CD4-positive, alpha-beta T cell treated with Interleukin-4 for 1 hour (primary cell): ENCODE measurements at places on chromosomes 3 and 15.

DNA sequence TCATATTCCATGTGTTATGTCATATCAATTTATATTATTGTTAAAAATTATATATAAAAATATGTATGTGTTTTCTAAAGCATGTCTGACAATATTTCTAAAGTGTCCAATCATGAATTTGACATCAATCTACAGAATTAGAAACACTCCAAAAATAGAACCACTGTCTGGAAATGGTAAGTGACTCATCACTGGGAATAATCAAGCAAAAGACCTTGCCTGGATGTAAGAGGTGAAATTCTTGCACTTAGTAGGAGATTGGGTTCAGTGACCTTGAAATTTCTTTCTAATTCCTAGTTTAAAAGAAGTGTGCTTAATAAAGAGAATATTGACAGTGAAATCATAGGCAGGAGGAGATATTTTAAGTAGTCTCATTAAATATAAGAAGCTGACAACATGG, 188.8 kb downstream of the ZNF385D start:
- DNase-seq, result no peak

GRCh38 chr15:74193299-74193718, 9.3 kb downstream of the STRA6 start:
- DNase-seq, result no peak

DNA sequence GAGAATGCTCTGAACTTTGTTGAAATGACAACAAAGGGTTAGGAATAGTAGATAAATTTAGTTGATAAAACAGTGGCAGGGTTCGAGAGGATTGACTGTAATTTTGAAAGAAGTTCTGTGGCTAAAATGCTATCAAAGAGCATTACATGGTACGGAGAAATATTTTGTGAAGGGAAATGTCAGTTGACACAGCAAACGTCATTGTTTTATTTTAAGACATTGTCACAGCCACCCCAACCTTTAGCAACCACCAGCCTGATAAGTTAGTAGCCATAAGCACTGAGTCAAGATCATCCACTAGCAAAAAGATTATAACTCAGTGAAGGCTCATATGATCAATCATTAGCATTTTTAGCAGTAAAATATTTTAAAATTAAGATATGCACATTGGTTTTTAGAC, 8.7 kb upstream of the ST3GAL6 start:
- DNase-seq, result no peak

- DNase-seq, result peak; percentile 27
Observed at GRCh38 chr3:136819731-136820679, 1.1 kb downstream of the SLC35G2 start.

- no peak for DNase-seq
Observed at GRCh38 chr3:186823386-186823785, 17.1 kb upstream of the RFC4 start.

DNA sequence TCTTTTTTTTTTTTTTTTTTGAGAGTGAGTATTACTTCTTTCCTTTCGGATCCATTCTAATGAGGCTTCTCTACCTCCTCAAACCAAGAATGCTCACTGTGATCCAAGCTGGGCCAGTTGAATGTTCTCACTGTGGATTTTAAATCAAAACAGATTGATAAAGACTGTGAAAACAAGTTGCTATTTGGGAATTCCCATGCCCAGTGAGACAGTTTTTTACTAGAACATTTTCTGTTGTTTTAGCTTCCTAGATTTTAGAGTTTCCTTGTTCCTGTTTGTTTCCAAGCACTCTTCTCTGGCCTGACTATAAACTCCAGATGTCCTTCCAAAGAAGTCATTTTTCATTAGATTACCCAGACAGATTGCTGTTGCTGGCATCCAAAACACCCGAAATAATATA, 60.1 kb upstream of the GALNT15 start:
- DNase-seq, result no peak

DNA sequence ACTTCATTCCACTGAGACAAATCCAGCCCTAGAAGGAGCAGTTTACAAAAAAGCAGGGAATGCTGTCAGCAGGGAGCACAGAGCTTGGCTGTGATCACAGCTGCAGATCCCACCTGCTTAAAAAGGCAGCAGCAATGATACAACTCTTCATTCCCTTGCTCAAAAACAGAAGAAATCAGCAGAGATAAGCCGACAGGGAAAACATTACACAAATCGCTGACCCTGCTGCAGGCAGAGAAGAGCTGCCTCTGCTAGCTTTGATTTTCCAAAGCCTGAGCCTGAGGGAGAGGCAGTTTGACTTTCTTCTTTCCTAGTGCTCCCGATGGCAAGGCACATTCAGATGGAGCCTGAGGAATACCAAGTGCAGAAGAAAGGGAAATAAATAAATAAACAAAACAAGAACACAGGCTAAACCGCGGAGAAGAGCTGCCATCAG, 80.2 kb downstream of the SHQ1 start:
- DNase-seq, result no peak

DNA sequence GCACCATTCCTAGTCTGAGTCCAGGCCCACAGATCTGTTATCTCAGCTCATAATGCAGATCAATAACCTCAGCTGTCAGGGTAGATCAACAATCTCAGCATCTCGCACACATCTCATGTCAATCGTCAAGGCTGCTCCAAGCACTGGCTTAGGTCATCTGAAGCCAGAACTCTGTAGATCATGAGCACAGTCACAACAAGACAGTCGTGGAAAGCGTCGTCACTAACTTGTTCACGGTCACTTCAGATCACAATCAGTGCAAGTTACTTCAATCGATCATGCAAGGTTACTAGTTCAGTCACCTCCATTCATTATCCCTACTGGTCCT, 71.8 kb downstream of the RBPMS2 start:
- DNase-seq, result no peak

DNA sequence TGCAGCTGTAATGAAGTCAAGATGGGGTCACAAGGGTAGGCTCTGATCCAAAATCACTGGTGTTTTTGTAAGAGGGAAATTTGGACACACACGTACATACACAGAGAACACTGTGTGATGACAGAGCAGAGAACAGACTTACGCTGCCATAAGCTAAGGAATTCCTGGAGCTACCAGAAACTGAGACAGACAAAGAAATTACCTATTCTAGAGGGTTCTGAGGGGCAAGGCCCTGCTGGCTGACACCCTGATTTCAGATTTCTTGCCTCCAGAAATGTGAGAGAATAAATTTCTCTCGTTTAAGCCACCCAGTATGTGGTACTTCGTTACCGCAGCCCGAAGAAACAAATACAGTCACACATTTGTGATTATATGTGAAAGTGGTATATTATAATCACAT, 24.8 kb downstream of the CBLB start:
- DNase-seq, result no peak

- no peak for DNase-seq
Observed at GRCh38 chr3:195009616-195010015, 261.3 kb downstream of the XXYLT1 start.

- DNase-seq, result no peak
Observed at GRCh38 chr3:151537726-151538125, 76.9 kb upstream of the IGSF10 start.
